ENCODE measurements at places on chromosomes 13 and 19.

- peak; percentile 79 for DNase-seq
Measured at GRCh38 chr19:27793128-27793643, 1419.8 kb downstream of the UQCRFS1 start.

DNA sequence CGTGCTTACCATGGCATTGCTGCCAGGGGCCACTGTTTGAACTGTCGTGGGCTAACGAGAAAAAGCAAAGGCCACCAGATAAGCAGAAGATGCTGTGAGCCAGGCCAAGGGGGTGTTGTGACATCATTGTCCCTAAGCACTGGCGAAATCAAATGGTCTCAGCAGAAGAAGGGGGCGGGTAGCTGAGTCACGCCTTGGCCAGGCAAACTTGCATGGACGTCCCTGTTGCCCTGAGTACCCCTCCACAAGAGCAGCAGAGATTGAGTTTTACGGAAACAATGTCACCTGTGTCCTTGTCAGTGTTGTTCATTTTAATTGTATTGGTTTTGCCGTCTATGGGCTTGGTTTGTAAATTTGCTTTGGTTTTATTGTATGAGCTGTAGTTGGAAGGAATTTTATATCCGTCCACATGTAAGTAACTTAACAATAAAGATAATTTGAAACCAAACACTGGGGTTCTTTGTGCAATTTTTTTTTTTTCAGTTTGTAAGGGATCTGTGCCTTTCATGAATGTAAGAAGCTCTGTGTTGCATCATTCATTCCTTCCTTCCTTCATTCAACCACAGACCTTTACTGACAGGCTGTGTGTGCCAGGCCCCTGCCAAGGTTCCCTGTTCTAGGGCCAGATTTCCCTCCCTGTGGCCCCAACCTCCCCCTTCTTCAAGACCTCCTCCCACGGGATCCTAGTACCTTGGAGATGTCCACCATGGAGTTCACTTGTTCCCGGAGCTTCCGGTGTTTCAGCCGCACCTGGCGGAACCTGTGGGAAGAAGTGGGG lies 12.3 kb downstream of the KCNN4 start:
- DNase-seq, result no peak

GRCh38 chr19:17406887-17407196 lies 1.4 kb upstream of the BST2 start:
- DNase-seq, result no peak

GRCh38 chr19:29564574-29565005 lies 38.8 kb downstream of the VSTM2B start:
- DNase-seq, result no peak

- DNase-seq, result no peak
Measured at GRCh38 chr13:74625541-74625940, 491.3 kb upstream of the KLF12 start.

GRCh38 chr19:2777952-2778683 lies 5.0 kb downstream of the SGTA start:
- no peak for DNase-seq

GRCh38 chr13:32141462-32141861 lies 109.9 kb downstream of the FRY start:
- no peak for DNase-seq

GRCh38 chr19:12886969-12887747 lies at the start of gene KLF1:
Gene KLF1, minus strand, starts transcription at chr19:12887201. Its CDS starts 61 bp downstream, at chr19:12887140.
- DNase-seq, result no peak

- no peak for DNase-seq
Measured at GRCh38 chr13:45512098-45512496, 47.4 kb downstream of the COG3 start.

GRCh38 chr19:720345-721160 lies 11.8 kb downstream of the PALM start:
- no peak for DNase-seq

DNA sequence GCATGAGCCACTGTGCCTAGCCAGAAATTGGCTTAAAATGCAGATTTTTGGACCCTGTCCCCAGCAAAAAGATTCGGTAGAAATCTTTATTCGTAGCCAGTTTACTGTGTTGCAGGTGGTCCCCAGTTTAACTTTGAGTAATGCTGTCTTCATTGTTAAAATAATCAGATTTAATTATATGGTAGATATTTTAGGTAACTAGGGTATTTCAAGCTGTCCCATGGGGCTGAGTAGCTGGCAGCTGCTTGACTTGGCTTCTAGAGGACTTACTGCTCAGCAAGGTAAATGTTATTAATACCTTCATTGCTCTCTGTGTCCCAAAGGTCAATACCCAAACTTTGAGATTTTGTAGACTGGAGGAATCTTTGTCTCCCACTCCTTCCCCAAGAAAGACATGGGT lies 21.1 kb downstream of the LSM14A start:
- no peak for DNase-seq

GRCh38 chr19:13441810-13442512 lies 64.3 kb downstream of the CACNA1A start:
- DNase-seq, result peak; percentile 54

DNA sequence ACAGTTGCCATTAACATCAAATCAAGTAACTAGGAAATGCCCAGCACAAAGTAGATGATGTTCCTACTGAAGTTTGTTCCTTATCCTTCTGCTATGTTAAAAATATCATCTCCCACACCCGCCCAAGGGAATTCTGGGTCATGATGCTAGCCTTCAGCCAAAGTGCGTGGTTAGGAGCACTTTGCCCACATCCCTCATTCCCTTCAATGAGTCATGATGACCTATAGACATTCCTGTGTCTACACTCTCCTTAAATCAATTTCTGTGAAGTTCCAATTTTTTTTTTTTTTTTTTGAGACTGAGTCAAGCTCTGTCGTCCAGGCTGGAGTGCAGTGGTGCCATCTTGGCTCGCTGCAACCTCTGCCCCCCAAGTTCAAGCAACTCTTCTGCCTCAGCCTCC lies 17.0 kb downstream of the RXFP2 start:
- no peak for DNase-seq

- DNase-seq, result no peak
Measured at GRCh38 chr13:56335775-56336174, 804.9 kb upstream of the PRR20A start.

DNA sequence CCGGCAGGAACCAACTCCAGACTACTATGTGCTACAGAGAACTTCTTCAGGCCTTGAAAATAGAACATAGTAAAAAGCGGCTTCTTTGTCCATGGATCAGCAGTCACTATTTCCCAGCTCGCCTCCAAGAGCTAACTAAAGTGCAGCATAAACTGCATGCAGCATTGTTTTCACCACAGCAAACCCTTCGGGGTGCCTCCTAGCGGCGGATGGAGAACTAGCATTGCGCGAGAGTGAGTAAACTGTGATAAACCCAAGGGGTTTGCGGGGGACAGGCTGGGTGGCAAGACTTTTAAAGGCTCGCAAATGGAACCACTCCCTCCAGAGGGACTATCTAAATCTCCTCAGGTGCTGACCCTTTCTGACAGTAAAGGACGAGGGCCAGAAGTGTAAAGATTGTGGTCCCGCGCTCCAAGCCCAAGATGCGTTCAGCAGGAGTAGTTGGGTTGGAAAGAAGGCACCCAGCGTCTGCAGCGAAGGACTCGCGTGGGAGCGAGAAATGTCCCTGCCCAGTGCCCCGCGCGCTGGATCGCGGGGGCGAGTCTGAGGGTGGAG lies 21.5 kb upstream of the SGCG start:
- DNase-seq, result no peak

DNA sequence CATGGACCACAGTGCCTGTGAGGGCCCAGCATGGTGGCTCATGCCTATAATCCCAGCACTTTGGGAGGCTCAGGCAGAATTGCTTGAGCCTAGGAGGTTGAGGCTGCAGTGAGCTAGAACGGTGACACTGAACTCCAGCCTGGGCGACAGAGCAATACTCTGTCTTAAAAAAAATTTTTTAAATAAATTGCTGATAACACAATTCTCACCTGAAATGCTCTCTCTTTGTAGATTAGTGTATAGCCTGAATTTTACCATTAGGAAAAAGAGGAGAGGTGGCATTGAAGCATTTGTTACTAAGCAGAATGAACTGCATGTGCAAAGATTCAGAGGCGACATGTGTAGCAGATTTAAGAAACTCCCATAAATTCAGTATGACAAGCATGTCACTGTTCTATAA lies 29.1 kb upstream of the MAP3K10 start:
- DNase-seq, result no peak

DNA sequence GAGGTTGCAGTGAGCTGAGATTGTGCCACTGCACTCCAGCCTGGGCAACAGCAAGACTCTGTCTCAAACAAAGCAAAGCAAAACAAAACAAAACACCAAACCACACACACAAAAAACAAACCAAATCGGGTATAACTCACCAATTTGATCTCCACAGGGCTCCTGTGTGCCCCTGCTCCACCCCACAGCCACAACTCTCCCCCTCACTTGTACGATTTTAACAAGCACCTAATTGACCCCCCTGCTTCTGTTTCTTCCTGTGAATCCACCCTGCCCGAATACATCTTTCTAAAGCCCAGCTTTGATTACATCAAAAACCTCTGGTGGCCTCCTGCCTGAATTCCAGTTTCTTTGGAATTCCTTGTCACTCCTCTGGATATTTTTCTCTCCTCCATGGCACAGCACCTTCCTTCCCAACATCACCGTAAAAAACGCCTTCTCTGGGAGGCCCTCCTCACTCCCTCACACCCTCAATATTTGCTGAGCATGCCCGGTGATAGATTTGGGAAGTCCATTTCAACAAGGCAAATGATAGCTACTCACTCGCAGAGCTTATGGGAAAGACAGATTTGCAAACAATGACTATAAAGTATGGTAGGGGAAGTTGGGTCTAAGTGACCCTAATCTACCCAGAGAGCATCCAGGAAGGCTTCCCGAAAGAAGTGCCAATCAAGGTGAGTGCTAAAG lies 11.6 kb upstream of the RANBP3 start:
- no peak for DNase-seq

DNA sequence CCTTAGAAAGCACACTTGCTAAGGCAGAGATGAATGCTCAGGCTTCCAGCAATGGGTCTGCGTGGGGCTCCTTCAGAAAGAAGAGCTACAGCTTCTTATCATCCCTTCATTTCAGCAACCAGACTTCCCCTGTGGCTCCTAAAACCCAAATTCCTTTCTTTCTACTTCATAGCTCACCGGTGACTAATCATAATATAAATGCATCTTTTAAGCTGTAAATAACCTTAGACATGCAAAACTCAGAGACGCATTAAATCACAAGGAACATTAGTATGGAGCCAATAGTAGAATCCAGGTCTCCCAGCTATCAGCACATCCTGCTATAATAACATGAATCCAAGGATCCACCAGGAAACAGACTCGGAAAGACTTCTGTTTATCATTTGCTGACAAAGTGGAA lies 375.6 kb downstream of the COG6 start:
- DNase-seq, result no peak

DNA sequence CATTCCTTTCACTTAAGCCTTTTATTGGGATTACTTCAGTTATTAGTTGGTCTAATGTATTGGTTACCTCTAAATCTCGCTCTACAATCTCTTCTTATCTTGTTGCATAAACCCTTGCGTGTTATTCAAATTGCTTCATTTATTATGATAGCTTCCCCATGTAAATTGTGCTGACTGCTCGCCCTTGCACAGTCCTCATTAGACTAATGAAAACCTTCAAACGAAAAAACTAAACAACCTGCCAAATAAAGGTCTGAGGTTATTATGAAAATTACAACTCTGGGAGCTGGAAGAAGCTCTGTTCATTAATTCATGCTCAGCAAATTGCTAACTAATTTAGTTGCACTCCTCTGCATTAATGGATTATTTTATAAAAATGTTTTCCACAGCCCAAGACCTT lies 320.1 kb downstream of the DACH1 start:
- no peak for DNase-seq

GRCh38 chr19:34990578-34991192 lies 9.4 kb upstream of the GRAMD1A start:
- DNase-seq, result no peak

DNA sequence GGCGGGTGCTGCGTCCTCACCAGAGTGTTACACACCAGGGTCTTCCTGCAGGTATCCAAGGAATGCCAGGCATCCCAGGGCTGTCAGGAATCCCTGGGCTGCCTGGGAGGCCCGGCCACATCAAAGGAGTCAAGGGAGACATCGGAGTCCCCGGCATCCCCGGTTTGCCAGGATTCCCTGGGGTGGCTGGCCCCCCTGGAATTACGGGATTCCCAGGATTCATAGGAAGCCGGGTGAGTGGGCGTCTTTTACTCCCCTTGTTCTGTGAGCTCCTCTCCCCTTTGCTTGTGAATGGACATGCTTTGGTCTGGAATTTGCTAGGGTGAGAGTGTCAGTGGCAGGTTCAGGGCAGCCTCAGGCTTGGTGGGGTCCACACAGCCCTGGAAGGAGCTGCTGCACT lies 75.9 kb downstream of the RAB20 start:
- DNase-seq, result no peak

DNA sequence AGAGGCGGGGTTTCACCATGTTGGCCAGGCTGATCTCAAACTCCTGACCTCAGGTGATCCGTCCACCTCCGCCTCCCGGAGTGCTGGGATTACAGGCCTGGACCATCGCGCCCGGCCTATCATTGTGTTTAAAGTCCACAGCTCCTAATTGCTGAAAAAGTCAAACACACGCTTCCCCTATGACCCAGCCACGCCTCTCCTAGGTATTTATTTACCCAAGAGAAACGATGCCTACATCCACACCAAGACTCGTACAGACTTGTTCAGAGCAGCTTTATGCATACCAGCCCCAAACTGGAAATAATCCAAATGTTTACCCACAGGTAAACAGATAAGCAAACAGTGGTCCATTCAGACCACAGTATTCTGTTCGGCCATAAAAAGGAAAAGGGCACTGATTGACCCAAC lies 15.1 kb downstream of the ZNRF4 start:
- DNase-seq, result no peak

DNA sequence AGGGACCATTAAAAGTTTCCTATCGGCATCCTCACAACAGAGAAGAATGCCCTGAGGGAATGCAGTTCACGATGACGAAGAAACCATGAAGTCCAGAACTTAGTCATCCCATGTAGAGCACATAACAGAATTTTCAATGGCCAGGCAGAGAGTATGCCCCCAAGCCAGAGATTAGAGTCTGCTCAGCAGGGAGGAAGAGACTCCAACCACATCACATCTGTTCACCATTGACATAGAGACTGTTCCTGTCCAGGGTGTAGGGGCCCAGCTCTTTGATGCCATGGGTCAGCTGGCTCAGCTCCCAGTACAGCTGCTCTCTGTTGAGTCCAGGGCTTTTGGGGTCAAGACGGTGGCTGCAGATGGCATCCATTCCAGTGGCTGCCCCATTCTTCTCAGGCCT lies 68.2 kb downstream of the MBD3L1 start:
- DNase-seq, result no peak

DNA sequence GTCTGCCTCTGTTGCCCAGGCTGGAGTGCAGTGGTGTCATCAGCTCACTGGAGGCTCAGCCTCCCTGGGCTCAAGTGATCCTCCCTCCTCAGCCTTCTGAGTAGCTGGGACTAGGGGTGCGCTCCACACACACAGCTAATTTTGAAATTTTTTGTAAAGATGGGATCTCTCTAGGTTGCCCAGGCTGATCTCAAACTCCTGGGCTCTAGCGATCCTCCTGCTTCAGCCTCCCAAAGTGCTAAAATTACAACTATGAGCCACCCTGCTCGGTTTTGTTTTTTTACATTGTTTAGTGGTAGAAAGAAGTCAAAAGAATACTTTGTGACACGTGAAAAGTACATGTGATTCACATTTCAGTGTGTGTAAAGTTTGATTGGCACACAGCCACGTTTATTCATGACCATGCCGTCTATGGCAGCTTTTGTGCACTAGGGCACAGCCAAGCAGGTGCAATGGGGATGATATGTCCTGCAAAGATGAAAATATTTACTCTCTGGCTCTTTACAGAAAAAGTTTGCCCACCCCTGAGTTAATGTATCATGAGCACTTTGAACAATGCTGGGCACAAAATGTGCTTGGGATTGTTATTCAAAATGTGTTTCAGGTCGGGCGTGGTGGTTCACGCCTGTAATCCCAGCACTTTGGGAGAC lies 16.2 kb upstream of the NFIC start:
- DNase-seq, result no peak
